Stimulated activated CD8-positive, alpha-beta memory T cell treated with anti-CD3 and anti-CD28 coated beads, Interleukin-4, amount 100 ng/mL, for 4 hours (primary cell): ENCODE measurements at places on chromosomes 12 and 14.

DNA sequence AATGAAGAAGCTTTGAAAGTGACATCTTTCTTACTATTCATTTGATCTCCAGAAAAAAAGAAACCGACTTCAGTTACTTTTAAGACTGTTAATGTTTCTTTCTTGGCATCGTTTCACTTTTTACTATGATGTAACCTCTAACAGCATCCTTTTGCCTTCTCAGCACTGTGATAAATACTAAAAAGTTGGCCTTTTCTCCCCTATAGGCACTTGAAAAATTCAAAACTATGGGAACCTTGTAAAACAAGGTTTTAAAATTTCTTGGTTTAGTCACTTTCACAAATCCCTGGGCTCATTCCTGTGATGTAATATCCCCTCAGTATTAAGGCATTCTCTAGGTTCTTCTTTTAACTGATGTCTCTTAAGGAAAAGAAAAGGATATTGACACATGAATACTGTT is 281.8 kb downstream of the EGLN3 start:
- DNase-seq, result no peak

DNA sequence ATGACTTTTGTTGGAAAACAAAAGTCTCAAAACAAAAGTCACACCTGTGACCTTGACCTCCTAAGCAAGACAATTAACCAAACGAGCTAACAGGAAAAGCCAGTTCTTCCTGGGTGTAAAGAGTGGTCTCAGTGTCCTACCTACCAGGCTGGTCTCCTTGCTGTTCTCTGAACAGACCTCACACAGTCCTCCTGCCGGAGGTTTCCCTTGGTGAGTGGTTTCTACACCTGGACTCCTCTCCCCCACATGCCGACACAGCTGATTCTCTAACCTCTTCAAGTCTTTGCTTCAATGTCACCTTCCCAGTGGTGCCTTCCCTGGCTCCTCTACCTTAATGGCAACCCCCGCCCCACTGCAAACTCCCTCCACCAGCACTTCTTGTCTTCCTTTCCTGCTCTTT is 238.6 kb downstream of the ZFP36L1 start:
- DNase-seq, result no peak

DNA sequence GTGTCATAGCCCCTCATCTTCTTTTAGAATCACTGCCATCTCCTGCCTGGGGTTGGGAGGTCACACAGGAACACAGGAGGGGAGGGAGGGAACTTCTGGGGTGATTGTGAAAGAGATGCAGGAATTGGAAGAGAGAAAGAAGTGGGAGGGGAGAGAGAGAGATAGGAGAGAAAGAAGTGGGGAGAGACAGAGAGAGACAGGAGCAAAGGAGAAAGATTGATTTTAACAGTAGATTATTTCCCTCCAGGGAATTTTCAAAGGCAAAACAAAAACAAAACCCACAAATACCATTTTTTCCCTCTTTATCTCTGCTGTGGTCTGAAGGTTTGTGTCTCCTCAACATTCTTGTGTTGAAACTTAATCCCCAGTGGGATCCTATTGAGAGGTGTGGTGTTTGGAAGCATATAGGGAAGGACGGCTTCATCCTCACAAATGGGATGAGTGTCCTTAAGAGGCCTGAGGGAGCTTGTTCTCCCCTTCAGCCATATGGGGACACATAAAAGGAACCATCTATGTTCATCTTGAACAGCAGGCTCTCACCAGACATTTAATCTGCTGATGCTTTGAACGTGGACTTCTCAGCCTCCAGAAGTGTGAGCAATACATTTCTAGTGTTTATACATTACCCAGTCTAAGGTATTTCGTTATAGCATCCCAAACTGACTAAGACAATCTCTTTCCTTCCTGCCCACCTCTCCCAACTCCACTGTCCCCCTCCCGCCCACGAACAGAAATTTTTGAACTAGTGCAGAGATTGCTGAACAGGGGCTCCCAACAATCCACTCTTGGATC is 134.9 kb upstream of the MAX start:
- DNase-seq, result no peak

DNA sequence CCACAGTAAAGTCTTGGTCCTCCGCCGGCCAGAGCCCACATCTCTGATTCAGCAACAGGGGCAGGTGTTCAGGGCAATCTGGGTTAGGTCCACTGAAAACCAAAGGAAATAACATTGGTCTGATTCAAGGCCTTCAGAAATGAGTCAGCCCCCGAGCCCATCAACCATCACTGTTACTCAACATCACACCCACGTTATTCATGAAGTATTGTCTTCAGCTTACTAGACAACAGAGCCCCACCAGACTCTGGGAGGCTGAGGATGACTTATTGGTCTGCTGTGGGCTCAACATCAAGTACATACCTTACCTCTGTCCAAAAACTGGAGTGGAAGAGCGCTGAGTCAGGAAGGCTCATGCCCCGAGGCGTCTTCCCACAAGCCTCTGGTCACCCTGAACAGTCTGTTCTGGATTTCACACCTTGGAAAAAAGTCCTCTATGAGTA is 97.5 kb downstream of the ZFP36L1 start:
- DNase-seq, result peak; percentile 34

DNA sequence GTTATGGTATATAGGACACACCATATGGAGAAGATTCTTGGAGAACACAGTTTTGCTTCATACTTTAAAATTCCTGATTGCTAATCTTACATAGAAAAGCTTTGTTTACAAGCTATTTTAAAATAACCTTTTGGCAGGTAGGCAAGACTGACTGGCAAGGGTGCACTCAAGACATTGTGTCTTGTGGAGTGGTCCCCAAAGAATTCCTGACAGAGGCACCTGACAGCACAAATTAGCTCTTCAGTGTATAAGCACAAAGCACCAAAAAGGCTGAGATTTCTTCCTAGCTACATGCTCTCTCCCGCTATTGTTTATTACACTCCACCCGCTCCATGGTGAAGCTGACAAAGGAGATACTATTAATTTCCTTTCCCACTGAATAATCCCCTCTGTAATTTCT is 139.4 kb downstream of the MON2 start:
- no peak for DNase-seq

DNA sequence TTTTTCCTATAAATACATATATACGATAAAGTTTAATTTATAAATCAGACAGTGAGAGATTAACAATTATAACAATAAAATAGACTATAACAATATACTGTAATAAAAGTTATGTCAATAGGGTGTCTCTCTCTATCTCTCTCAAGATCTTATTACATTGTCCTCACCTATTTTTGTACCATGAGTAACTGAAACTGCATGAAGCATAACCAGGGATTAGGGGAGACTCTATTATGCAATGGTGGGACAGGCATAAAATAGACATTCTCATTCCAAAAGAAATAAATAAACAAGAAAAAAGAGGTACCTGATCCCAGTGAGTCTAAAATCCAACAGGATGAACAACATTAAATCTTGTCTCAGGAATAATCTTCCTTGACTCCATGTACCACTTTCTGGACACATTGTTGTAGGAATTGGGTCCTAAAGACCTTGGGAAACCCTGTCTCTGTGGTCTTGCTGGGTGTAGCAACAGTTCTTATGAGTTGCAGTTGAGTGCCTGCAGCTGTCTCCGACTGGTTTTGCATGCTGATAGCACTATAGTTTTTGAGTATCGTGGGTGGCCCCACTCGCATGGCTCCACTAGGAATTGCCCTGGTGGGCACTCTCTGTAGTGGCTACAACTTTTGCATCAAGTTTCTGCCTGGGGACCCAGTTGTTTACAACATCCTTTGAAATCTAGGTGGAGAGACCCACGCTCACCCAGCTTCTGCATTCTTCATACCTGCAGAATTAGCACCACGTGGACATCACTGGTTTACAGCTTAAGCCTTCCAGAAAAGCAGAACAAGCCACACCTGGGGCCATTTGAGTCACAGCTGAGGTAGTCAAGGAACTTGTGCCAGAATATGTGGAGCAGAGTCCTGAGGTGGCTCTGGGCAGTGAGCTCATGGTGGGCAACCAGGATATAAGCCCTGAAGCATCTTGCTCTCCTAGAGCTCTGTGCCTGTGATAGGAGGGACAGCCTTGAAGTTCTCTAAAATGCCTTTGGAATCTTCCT is 204.7 kb downstream of the KITLG start:
- DNase-seq, result no peak

GRCh38 chr12:105275997-105276733 is 40.2 kb upstream of the APPL2 start:
- no peak for DNase-seq

DNA sequence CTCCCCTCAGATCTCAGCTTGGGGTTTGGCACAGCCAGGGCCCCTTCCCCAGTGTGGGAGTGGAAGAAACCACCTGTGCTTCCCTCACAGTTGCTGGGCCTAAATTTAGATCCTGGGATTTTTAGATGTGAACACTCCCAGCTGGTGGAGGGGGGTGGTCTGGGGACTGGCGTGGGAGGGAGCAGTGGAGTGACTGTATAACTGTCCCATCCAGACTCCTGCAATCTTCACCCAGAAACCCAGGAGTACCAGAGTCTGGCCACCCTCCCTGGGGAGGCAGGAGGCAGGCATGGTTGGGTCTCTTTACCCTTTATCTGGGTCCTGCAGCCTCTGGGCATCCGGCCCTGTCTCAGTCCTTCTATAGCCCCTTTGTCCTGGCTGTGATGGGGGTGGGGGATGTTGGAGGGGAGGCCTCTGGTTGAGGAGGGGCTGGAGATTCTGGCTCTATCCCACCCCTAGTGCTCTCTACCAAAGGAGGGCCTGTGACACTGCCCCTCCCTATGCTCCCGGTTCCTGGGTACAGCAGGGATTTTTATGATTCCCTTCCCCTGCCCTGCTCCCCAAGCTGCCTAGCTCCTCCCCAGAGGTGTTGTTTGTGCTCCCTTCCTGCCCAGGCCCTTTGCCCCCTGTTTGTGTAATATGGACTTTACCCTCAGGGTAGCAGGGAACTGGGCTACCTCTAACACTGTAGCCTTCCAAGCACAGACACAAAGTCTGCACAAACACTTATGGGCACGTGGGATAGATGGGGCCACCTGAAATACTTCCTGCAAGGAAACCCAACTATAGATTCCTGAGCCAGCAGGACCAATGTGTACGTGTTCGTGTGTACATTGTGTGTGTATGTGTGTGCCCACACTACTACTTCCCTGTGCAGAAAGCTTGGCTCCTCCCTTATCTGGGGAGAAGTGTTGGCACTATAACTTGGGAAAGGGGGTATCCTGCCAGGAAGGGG is 1.7 kb downstream of the ERBB3 start:
- no peak for DNase-seq

DNA sequence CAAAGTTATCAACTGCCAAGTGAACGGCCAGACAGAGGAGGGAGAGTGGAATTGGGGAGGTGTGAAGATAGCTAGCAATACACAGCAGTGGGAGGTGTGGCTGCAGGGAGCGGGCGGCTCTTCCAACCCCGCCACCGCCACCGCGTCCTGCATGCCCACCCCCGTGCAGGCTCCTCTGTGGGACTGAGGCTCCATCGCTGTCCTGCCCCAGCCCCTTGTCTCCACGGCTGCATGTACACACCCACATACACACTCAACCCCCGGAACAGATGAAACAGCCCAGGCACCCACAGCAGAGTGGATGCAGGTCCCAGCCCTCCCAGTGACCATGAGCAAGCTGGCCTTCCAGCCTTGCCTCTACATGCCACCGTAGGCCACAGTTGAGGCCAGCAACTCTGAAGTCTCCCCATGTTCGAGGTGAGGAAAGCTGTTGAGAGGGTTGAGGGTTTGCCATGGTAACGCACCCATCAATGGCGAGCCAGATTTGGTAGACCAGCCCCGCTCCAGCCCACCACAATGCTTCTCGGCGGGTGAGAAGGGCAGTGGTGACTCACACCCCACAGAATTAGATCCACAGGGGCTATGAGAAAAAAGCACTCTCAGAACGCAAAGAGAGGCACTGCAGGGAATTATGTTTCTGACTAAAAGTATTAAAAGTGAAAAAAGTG is 39.3 kb downstream of the PITPNM2 start:
- DNase-seq, result no peak

- no peak for DNase-seq
Observed at GRCh38 chr14:49447540-49448107, 138.6 kb downstream of the RPS29 start.

DNA sequence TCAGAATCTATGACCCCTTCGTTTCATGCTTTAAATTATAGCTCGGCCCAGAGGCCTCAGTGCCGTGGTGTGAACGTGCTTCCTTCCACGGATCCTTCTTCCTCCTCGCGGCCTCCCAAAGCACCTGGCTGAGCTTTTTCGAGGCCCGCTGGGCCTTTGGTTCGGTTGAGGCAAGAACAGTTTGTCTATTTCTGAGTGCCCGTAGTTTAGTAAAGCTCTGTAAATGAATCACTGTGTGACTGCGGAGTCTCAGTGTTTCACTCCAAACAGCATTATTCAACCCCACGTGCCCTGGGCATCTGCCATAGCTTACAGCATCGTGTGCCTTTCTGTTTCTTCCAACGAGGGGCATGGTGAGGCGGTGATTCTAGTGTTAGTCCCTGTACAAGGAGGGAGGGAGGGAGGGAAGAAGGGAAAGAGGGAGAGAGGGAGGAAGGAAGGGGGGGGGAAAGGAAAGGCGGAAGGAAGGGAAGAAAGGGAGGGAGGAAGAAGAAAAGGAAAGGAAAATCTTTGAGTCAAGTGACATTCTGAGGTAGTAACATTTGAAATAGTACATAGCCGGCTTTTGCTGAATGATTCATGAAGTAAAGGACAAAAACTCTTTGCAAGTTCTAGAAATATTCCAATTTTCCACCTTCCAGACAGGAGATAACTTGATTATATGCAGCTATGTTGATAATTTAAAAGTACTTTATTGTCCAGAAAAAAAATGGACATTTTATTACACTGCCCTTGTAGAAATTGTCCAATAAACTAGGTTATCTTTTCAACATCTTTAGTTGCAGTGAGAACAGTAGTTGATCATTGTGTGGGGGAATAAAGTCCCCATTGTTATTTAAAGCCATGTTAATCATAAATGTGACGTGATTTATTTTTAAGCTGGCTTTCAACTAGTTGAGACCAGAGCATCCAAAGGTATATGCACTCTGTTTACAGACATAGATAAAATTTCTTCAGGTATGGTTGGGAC is 1.2 kb upstream of the TRIM9 start:
- DNase-seq, result no peak

- DNase-seq, result no peak
Observed at GRCh38 chr12:102669056-102669455, 188.7 kb upstream of the IGF1 start.
